ENCODE measurements at places on chromosomes 5 and 9. TPM values are rescaled to one million over a fixed set of nuclear protein-coding genes. Genes with fewer than 3 reads are reported as not detected.
A peak's percentile ranks its signal among the peaks of the same experiment; 100 is the strongest.

GRCh38 chr5:123262216-123262823 lies 160.9 kb downstream of the CEP120 start:
- no peaks in the 10 kb centered on the region for H3K4me1 ChIP-seq
- H3K4me3 ChIP-seq: no peak overlapping the region
- no peak for DNase-seq
- no peak overlapping the region for H3K27ac ChIP-seq
- no peaks in the 10 kb centered on the region for H3K27me3 ChIP-seq

- no peaks in the 10 kb centered on the region for H3K36me3 ChIP-seq
- H3K27ac ChIP-seq: no peak overlapping the region
- H3K27me3 ChIP-seq: no peaks in the 10 kb centered on the region
- DNase-seq: no peak
- H3K4me3 ChIP-seq: no peak overlapping the region
These were observed 45.7 kb downstream of the TSPAN17 start for GRCh38 chr5:176692839-176693476.

GRCh38 chr9:94204174-94204573 lies 54.9 kb upstream of the ZNF169 start:
- H3K27me3 ChIP-seq: no peaks in the 10 kb centered on the region
- H3K27ac ChIP-seq: no peak overlapping the region
- no peaks in the 10 kb centered on the region for H3K4me1 ChIP-seq
- H3K36me3 ChIP-seq: no peaks in the 10 kb centered on the region
- no peak overlapping the region for H3K4me3 ChIP-seq
- DNase-seq: no peak

GRCh38 chr9:130445268-130445983 lies 665 bp downstream of the ASS1 start:
- peak; percentile 74 for DNase-seq
- peaks cover 27% of the 10 kb centered on the region for H3K27me3 ChIP-seq
- no peaks in the 10 kb centered on the region for H3K36me3 ChIP-seq
- peak overlapping the region; percentile 69 for H3K27ac ChIP-seq
- H3K4me3 ChIP-seq: peak overlapping the region; percentile 75

- no peak for DNase-seq
- H3K27me3 ChIP-seq: no peaks in the 10 kb centered on the region
- H3K4me3 ChIP-seq: no peak overlapping the region
These were observed 53.0 kb upstream of the GRAMD2B start for GRCh38 chr5:126369995-126370731.

DNA sequence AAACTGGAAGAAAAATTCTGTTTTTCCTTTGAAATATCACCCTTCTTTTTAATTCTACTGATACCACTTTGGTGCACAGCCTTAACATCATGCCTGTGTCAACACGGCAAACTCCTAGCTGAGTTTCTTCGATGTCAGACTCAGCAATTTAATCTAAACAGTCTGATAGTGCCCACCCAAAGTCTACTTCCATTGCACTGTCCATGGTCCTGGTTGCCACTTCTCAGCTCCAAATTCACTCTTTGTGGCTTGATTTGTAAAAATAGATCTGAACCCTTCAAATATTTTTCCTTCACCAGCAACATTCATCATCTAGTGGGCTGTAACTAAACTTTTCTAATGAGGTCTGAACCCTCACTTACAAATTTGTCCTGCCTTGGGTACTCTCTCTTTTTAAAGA lies 107.8 kb downstream of the NUDT12 start:
- H3K36me3 ChIP-seq: no peaks in the 10 kb centered on the region
- H3K27ac ChIP-seq: no peak overlapping the region
- H3K4me1 ChIP-seq: no peaks in the 10 kb centered on the region
- H3K27me3 ChIP-seq: no peaks in the 10 kb centered on the region
- DNase-seq: no peak

DNA sequence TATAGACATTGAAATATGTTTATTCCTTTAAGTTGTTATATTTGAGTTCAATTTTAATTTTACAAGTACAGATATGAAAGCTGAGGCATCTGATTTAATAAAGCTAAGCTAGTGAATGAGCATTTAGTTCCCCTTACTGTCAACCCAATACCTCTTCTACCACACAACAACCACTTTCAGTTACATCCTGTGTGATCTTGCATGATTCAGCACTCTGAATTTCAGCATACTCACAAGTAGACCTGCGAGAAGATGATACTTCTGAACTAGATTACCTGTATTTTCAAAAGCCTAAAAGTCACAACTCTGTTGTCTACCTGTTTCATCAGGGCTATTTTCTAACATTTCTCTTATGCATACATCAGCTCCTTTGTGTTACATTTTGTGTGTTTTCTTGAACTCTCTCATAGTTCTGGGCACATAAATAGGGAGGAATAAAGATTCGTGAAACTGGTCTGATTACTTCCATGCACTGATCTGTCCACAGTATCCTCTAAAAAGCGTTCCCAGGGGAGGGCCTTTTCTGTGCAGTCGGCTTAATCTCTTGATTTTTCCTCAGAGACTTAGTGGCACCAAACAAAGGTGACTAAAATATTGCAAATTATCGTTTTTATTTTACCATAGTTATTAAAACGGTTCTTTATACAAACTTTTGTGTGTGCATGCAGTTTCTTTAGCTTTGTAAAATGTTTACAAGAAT lies 2025.5 kb upstream of the NUDT12 start:
- DNase-seq: no peak
- H3K4me3 ChIP-seq: no peak overlapping the region
- H3K4me1 ChIP-seq: no peaks in the 10 kb centered on the region
- no peak overlapping the region for H3K27ac ChIP-seq

DNA sequence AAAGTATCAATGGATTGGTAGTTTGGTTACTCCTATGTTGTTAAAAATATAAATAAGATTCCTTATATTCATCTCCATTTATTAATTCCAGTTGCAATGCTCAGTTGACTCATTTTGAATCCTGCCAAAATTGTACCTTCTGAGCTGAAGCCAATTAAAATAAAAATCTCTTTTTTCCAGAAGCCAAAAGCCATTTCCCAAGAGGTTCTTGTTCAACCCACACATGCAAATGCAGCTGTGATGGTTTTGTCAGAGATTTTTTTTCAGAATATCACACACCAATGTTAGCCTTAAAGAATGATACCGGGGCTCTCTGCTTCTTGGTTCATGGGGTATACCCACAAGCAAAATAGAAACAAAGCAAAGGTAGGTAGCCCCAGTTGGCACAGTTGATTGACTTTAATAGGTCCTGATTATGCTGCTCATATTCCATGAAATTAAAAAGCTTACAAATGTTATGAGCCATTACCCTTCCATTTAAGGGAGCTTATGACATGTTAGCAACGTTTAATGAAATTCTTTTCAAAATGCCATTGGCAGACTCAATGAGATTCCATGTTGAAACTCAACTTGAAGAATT lies 208.0 kb downstream of the SGCD start:
- H3K4me3 ChIP-seq: no peak overlapping the region
- H3K36me3 ChIP-seq: no peaks in the 10 kb centered on the region
- no peak for DNase-seq
- no peak overlapping the region for H3K27ac ChIP-seq
- H3K27me3 ChIP-seq: no peaks in the 10 kb centered on the region

The C9 gene
- total RNA-seq: not detected

The TNPO1 gene
- total RNA-seq: 531 TPM

All from stomach (tissue), 19 donors.